Activated naive CD8-positive, alpha-beta T cell treated with anti-CD3 and anti-CD28 coated beads, Interleukin-2, amount 50 U/mL, for 16 hours (primary cell): ENCODE measurements at places on chromosomes 4 and X.

GRCh38 chr4:158238575-158238974 is 28.3 kb downstream of the TMEM144 start:
- DNase-seq = no peak

- no peak for DNase-seq
Measured at GRCh38 chrX:11944501-11944900, 186.5 kb downstream of the MSL3 start.

- no peak for DNase-seq
Measured at GRCh38 chr4:18020145-18020670, 1.3 kb downstream of the LCORL start.

GRCh38 chr4:46993075-46994006 is at the start of gene GABRA4:
Gene GABRA4, minus strand, starts transcription at chr4:46993581. Its CDS starts 157 bp downstream, at chr4:46993424.
- no peak for DNase-seq

DNA sequence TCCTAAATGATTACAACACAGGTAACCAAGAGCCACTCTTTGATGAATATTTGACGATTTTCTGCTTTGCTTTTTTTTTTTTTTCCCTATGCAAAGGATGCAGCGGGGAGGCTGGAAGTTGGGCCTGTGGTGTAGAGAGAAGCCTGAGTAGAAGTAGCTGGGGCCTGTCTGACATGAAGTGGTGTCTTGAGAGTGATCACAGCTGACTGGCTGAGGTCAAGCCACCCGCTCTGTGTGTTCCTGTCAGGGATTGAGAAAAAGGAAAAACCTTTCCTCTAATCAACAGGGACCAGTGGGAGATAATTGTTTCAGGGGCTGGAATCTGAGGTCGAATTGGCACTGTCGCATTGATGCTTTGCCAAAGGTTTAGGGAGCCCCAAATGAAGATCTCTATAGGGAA is 258.7 kb downstream of the GRIA3 start:
- DNase-seq = no peak

DNA sequence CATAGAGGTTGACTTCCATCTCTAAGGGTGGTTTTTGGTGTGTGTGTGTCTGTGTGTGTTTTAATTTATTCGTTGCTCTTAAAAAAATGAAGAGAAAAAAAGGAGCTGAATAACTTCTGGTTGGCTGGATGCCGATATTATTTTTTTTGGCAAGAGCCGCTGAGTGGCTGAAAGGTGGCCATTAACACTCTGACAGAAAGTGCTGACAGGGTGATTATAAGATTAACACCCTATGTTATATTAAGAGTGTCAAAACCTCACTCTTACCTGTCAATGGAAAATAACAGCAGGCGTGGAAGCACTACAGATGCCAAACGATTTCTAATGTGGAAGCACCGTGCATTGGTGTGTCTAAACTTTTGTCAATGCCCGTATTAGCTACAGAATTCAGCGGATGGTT is 622.5 kb downstream of the ANKRD50 start:
- DNase-seq = no peak

GRCh38 chr4:32830160-32830559 is 2110.0 kb downstream of the PCDH7 start:
- no peak for DNase-seq

DNA sequence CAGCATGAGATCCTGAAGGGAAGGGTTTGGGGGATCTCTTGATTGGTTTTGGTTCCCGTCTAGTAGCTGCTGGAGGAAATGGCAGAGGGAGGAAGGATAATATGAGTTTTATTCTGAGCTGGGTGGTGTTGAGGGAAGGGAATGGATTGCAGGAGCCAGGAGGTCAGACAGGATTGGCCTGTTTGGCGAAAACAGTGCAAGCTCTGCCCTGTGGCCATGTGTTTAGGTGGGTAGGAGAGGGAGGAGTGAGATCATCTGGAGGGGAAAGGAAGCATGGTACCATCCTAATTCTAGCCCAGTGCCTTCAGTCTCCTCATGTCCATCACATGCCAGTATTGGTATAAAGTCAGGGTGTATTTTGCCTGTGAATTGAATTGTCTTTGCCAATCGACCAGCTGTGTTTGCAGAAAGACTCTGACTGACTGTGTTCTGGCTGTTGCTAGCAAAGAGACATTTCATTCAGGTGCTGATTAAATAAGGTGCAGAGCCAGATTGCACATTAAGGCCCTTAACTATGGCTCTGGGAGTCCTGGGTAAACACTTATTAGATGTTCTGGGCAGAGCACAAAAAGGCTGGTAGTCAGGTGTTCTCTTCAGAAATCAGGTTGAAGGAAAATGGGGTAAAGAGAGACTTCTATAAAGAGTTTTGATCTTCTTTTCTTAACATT is 10.0 kb downstream of the TMEM164 start:
- no peak for DNase-seq

- no peak for DNase-seq
Measured at GRCh38 chr4:99104153-99104552, 15.6 kb upstream of the ADH5 start.

GRCh38 chr4:6771229-6771671 is 11.3 kb upstream of the KIAA0232 start:
- no peak for DNase-seq

- no peak for DNase-seq
Measured at GRCh38 chrX:86021652-86022289, 25.6 kb downstream of the CHM start.

DNA sequence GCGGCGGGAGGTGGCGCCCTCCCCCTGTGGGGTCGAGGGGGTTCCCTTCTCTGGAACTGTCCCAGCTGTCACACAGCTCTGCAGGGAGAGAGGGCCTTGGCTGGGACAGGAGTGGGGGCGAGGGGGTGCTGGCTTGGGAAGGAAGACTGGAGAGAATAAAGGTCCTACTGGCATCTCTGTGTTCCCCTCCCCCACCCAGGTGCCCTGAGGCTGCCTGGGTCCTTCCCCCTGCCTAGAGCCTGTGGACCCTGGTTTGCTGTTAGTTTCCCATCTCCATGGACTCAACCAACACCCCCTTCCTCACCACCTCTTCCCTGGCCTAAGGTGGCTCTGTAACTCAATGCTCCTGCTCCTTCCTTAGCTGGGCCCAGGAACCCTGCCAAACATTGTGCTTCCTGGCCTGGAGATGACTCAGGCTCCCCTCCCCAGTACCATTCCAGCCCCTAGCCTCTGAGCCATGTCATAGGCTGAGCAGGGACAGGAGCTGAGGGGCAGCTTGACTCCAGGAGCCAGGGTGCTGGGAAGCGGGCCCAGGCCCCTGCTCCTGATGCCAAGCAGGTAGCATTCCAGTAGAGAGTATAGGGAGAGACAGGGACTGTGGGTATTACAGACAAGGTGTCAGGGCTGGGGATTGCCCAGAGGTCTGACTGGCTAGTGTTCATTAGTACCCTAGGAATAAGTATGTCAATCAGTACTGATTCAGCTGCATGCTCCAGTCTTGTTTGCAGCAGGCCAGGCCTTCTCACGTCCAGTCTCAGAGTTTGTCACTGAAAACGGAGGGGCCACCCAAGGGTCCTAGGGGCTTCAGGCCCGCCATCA is 100.7 kb downstream of the EFNB1 start:
- DNase-seq = no peak

DNA sequence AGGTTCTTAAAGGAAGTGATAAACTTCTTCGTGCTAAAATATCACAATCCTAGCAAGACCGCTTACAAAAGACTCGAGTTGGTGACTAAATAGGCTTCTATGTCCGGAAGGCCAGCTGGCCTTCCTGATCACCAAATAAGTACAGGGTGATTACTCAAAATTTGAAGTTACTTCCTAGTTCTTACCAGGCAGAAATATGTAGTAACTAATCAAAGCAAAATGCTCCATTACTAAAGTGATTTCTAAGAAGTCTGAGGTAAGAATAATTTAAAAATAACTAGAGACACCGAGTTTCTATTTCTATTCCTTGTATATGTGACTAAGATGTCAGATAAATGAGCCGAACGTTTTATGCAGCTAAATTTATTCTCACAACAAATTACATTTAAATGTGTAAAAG is 62.2 kb downstream of the NSUN7 start:
- DNase-seq = no peak

DNA sequence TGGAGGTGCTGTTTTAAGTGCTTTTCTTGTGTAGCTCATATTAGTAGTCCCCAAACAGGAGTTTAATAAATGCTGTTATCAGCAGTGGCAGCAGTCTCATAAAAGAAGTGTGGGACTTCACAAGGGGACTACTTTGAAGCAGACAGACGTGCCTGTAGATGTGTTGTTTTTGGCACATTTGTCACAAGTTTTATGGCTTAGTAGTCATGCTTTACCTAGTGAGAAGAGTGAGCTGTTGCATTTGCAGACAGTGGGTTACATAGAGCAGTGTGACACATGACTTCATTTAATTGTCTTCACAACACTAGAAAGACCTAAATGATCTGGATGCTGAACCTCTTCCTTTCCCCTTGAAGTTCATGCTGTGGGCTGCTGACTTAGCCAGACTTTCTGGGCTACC is 149.5 kb upstream of the MBNL3 start:
- DNase-seq = no peak

GRCh38 chr4:55949482-55949802 is 697 bp downstream of the CEP135 start:
- DNase-seq = no peak
